ENCODE measurements at places on chromosomes 4 and X.

DNA sequence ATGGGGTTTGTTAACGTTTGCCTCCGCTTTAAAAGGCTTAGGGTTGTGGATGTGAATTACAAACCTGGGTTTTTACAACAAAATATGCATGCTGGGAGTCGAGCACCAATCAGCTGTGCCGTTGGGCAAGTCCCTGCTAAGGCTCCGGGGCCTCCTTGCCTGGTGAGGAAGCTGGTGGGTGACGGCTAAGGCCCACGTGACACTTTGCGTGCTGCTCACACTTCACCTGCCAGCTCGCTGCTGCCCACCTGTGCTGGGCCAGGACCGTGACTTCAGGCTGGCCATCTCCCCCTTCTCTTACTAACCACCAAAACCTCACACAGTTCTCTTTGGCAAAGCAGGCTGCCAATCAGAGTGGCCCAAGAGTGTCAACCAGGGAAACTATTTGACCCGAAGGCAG, 178.3 kb downstream of the AFAP1 start:
- no peak for DNase-seq

DNA sequence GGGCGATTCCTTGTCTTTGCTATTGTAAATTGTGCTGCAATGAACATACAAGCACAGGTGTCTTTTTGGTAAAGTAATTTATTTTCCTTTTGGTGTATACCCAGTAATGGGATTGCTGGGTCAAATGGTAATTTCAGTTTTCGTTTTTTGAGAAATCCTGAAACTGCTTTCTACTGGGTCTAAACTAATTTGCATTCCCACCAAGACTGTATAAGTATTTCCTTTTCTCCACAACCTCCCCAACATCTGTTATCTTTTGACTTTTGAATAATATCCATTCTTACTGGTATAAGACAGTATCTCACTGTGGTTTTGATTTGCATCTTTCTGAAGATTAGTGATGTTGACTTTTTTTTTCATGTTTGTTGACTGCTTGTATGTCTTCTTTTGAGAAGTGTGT, 2506.0 kb downstream of the PCDH7 start:
- no peak for DNase-seq

DNA sequence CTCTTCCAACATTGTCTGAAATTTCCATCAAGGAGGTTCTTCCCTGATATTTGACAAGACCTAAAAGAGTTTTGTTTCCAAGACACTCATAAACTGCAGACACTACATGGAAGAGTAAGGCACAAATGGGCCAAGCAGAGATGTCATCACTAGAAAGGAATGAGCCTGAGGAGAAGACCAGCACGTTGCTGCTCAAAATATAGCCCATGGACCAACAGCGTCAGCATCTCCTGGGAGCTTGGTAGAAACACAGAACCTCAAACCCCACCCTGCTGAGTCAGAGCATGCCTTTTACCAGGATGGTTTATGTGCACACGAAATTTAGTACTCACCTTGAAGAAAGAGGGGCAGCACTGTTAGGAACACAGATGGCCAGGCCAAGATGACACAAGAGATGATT, 128.7 kb upstream of the MID1 start:
- DNase-seq, result no peak

DNA sequence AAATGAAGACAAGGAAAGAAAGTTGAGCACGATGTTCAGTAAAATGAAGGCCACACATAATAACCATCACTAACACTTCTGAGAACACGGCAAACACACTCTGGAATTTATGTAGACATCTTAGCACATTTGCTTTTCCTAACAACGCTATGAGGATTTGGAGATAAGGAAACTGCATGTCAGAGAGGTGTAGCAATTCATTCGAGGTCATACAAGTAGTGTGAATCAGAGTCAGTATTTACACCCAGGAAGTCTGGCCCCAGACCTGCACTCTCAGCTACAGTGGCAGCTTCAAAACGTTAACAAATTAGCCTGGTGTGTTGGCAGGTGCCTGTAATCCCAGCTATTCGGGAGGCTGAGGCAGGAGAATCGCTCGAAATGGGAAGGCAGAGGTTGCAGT, 253.4 kb downstream of the PDGFC start:
- no peak for DNase-seq

- peak; percentile 40 for DNase-seq
These were observed 28.4 kb downstream of the GAGE1 start for GRCh38 chrX:49627086-49627777.

DNA sequence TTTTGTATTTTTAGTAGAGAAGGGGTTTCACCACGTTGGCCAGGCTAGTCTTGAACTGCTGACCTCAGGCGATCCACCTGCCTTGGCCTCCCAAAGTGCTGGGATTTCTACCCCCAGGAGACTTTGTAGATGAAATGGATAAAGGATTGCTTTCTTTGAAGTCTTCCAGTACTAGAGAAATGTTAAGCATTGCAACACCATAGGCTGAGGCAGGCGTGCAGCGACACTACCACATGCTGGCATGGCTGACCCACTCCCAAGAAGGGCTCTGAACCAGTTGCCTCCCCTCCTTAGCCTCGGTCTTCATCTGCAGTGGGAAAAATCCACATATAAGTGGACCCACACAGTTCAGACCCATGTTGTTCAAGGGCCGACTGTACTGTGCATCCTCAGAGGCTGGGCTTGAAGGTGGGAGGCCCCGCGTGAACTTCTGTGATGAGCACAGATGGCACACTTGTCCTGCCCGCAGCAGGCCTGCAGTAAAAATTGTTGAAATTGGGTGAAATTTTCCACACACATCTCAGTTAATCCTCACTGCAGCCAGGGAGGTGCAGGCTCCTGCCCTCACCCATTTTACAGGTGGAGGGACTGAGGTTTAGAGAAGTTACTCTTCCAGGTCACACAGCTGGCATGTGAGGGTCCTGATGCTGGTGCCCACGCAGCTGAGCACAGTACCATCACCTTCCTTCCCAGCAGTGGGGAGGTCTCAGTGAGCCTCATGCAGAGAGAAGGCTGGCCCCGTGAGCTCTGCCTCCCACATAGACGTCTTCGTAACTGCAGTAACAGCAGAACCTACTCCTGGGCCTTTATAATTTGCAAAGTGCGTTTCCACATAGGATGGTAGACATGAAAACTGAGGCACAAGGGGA, 35.5 kb downstream of the HTRA3 start:
- peak; percentile 2 for DNase-seq

- DNase-seq, result no peak
These were observed 7.7 kb downstream of the CPZ start for GRCh38 chr4:8600266-8600665.

GRCh38 chrX:123093792-123094191, 90.3 kb upstream of the GRIA3 start:
- DNase-seq, result no peak

- DNase-seq, result no peak
These were observed 184.4 kb upstream of the CXorf66 start for GRCh38 chrX:140149761-140150160.

DNA sequence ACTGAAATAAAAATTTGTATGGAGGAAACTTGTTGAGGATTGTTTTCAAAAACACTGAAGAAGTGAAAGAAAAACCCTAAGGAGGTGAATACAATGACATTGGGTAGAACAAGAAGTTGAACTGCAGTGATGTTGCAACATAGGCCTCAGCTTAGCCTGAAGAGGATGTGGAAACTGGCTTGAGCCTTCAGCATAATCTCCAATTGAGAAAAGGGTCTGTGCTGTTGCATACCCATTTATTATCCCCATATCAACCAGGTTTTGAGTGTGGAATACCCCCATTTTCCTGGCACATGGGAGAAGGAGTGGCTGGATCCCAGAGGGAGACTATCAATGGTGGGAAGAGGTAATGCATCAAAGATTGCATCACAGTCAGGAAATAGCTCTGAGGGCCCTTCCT, 695.0 kb upstream of the HS3ST1 start:
- DNase-seq, result no peak

- no peak for DNase-seq
These were observed 688.0 kb downstream of the PCDH19 start for GRCh38 chrX:99722094-99722493.

DNA sequence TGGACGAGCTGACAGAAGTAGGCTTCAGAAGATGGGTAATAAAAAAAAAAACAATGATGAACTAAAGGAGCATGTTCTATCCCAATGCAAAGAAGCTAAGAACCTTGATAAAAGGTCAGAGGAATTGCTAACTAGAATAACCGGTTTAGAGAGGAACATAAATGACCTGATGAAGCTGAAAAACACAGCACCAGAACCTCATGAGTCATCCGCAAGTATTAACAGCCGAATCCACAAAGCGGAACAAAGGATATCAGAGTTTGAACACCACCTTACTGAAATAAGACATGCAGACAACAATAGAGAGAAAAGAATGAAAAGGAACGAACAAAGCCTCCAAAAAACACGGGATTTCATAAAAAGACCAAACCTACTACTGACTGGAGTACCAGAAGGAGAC, 10.5 kb downstream of the NELFA start:
- no peak for DNase-seq

GRCh38 chrX:120485638-120486520, 16.8 kb upstream of the LAMP2 start:
- DNase-seq, result peak; percentile 63

- no peak for DNase-seq
These were observed 159.8 kb downstream of the RASL11B start for GRCh38 chr4:53021754-53022512.

GRCh38 chr4:5033281-5033841, 14.1 kb upstream of the CYTL1 start:
- no peak for DNase-seq

DNA sequence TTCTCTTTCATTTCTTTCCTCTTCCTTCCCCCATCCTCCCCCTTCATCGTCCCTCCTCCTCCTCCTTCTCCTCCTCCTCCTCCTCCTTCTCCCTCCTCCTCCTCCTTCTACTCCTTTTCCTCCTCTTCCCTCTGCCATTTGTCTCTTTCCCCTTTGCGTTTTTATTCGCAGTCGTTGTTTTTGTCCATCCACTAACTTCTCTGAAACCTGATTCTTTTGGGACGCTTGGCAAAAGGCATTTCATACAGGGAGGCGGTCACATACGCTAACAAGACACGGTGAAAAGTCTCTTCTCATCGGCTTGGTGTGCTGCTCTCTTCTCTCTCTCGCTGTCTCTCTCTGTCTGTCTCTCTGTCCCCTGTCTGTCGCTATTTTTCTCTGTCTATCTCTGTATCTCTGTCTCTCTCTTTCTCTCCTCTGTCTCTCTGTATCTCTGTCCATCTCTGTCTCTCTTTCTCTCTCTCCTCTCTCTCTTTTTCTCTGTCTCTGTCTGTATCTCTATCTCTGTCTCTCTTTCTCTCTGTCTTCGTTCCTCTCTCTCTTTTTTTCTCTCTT, 5.4 kb upstream of the SHOX start:
- no peak for DNase-seq

DNA sequence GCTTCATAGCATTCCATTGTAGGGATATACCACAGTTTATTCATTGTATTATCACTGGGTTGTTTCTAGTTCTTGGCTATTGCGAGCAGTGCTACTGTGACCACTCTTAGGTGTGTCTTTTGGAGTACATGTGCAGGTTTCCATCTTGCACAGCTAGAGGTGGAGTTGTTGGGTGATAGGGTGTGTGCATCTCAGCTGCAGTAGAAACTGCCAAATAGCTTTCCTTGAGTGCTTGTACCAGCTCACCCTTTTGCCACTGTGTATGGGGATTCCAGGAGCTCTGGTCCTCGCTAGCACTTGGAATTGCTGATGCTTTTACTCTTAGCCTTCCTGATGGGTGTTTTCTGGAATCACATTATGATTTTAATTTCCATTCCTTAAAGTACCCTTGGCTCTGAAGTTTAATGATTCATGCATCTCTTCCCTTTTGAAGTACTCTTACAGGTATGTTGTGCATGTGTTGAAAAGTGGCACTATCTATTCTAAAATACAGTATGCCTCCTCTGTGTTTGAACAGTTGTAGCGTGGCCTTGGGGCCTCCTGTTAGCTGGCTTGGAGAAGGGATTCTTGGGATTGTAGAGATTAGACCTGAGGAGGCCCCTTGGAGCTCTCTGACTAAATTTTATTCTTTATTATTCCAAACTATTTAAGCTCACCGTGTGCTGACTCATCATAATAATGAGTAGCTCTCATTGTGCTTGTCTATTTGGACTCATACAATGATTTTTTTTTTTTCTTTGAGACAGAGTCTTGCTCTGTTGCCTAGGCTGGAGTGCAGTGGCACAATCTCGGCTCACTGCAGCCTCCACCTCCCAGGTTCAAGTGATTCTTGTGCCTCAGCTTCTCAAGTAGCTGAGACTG, 38.4 kb downstream of the HTT start:
- no peak for DNase-seq

- DNase-seq, result no peak
These were observed 4.1 kb upstream of the INTS6L start for GRCh38 chrX:135516376-135516775.

DNA sequence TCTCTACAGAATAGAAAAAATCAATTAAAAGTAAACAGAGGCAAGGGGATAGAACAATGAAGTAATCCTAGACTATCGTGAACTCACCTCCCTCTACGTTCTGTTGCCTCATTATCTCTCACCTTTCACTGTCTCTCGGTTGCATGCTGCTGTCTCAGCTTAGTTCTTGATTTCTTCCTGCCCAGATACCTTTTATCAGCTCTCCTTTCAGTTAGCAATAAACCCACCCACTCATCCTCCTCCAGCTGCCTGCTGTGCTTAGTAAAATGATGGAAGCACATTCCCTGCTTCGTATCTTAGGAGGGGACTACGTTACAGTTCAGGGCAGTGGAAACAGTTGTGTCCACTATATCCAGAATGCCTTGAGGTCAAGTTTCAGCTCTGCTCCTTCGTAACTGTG, 1709.5 kb upstream of the AGA start:
- no peak for DNase-seq

- no peak for DNase-seq
These were observed 3.1 kb upstream of the FGB start for GRCh38 chr4:154559494-154560418.

- no peak for DNase-seq
These were observed 168.8 kb downstream of the MID1IP1 start for GRCh38 chrX:38970074-38970473.

- DNase-seq, result no peak
These were observed 359.4 kb upstream of the ZCCHC13 start for GRCh38 chrX:73944563-73944908.

GRCh38 chr4:172997217-172997609, 171.4 kb upstream of the GALNT7 start:
- DNase-seq, result no peak

DNA sequence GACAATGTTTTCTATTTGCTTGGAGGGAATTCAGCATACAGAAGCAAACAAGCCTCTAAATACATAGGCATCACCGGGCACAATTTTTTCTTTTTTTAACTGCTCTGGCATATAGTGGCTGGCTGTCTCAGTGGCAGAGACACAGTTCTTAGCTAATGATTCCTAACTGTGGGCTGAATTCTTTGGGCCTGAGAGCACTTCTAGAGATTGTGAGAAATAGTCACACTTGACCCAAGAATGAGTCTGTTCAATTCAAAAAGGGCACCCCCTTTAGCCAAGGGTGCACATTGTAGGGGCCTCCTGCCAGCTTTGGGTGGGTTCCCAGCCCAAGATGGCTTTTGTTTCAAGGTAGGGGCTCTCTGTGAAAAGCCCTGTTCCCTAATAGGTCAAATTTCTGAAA, 345.7 kb downstream of the ARHGAP10 start:
- no peak for DNase-seq

Data from activated T-cell treated with anti-CD3 and anti-CD28 coated beads, Interleukin-2, amount 50 U/mL, for 1 hour (primary cell).